ENCODE measurements at places on chromosomes 16 and 17. TPM values are rescaled to one million over a fixed set of nuclear protein-coding genes. Genes with fewer than 3 reads are reported as not detected.
A peak's percentile ranks its signal among the peaks of the same experiment; 100 is the strongest.

GRCh38 chr16:19323596-19323995 is 38.1 kb downstream of the CLEC19A start:
- no peaks in the 10 kb centered on the region for H3K36me3 ChIP-seq
- H3K4me1 ChIP-seq: peaks cover 7% of the 10 kb centered on the region
- DNase-seq: no peak
- H3K27me3 ChIP-seq: no peaks in the 10 kb centered on the region
- H3K4me3 ChIP-seq: no peak overlapping the region
- no peak overlapping the region for H3K27ac ChIP-seq

DNA sequence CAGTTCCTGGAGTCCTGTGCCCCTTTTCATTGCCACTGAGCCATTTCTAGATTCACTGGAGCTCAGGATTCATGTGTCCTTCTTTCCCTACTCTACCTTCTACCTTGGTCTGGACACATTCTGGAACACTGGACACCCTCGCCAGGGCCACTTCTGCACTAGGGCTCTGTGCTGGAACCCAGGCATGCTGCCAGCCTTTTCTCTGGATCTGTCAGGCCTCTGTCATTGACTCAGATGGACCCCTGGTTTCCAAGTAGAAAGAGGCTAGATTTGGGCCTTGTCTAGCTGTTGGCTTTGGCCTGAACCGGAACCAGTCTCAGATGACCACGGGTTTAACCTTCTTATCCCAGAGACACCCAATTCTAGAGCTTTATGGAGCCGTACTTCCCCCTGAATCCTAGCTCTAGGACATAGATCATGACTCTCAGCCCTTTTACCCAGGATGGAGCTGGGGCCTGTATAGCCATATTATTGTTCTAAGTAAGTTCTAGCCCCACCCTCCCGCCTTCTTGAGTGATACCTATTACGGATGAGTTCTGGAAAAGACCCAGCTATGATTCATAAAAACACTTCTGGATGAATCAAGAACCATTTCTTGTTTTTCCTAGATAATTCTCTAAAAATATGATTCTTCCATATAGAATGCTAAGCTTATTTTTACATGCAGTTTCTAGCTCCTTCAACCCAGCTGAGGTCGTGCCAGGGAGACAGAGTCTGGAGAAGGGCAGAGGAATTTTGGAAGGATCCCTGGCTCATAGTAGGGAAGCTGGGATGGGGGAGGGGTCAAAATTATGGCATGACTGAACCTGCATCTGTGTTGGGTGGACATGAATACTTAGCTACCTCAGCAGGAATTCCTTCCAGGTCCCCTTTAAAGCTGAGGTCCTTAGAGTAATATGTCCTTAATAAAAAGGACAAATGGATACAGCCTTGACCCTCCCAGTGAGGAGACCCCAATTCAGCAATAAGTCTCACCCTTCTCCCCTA is 1.1 kb upstream of the CHRNB1 start:
- H3K27ac ChIP-seq: no peak overlapping the region
- DNase-seq: no peak
- H3K27me3 ChIP-seq: peaks cover 39% of the 10 kb centered on the region
- H3K36me3 ChIP-seq: peaks cover 9% of the 10 kb centered on the region
- H3K4me1 ChIP-seq: peaks cover 46% of the 10 kb centered on the region

DNA sequence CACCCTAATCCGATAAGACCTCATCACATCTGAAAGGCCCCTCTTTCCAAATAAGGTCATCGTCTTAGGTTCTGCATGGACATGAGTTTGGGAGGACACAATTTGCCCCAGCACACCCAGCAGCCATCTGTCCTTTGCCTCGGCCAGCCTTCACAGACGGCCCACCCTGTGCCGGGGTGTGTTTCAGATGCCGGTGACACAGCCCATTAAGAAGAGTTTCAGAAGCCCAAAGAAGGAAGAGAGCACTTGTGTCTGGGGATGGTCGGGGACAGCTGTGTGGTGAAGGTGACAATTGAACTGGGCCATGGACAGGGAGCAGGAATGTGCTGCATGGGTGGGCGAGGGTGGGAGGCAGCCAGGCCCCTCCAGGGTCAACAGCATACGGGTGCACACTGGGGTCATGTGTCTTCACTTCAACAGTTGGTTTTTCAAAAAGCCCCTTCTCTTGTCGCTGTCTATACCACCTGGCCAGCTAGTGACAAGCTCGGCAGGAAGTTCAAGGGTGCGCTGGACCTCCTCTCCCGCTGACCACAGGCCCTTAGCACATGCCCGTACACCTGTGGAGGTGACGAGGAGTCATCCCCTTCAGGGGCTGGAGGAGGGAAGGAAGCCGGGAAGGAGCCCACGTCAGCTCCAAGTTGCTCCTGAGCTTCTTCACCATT is 183.1 kb downstream of the C16orf95 start:
- H3K27me3 ChIP-seq: peaks cover 2% of the 10 kb centered on the region
- H3K4me3 ChIP-seq: no peak overlapping the region
- peak overlapping the region; percentile 36 for H3K27ac ChIP-seq
- no peak for DNase-seq
- H3K4me1 ChIP-seq: peaks cover 22% of the 10 kb centered on the region

DNA sequence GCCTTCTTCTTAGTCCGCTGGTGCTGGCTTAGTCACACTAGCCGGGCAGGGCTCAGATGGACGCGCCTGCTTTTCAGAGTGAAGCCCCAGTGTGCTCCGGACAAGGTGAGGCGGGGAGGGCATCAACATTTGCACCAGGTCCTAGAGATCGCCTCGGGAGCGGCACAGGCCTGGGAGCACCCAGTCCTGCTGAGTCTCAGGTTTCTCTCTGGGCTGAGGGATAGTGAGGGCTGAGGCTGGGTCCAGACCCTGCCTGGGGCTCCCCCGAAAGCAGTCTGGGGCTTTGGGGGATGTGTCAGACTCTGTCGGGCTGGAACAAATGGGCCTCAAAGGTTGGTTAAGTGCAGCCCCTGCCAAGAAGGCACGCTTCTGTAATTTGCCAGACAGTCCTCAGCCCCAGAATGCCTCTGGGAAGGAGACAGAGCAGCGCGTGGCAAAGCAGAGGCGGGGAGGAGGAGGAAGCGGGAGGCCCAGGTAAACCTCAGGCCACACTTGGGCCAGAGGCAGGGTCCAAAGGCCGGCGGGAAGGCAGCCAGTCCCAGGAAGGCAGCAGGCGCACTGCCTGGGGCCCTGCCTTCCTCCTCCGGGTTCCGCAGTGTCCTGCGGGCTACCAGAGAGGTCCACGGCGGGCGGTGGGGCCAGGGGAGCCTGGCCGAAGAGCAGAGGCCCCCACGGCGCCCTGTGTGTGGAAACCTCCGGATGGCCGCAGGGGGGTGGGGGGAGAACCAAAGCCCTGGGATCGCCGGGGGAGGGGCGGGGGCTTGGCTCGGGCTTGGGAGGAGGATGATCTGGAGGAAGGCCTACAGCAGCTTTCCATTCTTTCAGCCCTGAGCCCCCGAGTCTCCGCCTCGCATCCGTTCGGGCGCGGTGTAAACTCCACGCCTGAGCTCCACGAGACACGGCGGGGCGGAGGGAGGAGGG is 39.5 kb upstream of the ATP2A3 start:
- H3K27me3 ChIP-seq: no peaks in the 10 kb centered on the region
- DNase-seq: no peak
- H3K27ac ChIP-seq: no peak overlapping the region
- peaks cover 19% of the 10 kb centered on the region for H3K4me1 ChIP-seq
- H3K4me3 ChIP-seq: no peak overlapping the region

DNA sequence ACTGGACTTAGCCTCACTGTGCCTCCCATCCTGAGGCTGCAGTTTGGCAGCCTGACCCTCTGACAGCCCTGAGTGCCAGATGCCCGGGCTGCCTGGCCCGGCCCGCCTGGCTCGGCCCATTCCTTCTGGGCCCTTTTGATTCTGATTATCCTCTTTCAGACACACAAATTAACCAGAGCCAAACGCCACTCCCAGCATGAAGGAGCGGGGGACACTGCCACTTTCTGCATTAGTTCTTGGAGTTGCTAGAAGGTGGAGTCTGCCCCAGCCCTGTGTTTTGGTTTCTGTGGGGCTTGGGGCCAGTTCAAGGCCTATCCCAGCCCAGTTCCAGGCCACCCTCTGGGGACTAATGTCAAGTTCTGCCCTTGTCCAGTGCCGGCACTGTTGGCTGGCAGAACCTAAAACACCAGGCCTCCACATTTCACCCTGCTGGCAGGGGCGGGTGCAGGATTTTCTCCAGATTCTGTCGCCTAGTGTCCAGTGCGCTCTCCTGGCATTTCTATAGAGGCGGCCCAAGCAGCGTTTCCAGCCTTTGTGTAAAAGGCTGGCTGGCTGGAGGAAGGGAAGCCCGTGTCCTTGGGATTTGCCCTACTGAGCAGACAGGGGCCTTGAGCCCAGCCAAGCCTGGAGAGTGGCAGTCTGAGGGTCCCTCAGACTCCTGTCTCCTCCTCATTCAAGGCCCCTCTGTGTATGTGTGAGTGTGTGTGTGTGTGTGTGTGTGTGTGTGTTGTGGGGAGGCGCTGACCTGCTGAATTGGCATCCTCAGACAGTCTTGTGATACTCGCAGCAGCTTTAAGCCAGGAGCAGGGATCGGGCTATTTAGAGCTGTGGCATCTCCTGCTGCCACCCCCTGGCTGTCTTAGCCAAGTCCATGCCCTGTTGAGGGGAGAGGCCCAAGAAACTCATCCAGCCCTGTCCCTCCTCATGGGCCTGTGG is 21.4 kb downstream of the PLCD3 start:
- no peak for DNase-seq
- H3K4me1 ChIP-seq: peaks cover 57% of the 10 kb centered on the region
- peak overlapping the region; percentile 73 for H3K27ac ChIP-seq

- H3K4me3 ChIP-seq: no peak overlapping the region
- H3K27ac ChIP-seq: no peak overlapping the region
- no peak for DNase-seq
- H3K4me1 ChIP-seq: no peaks in the 10 kb centered on the region
- H3K27me3 ChIP-seq: no peaks in the 10 kb centered on the region
- H3K36me3 ChIP-seq: peaks cover 10% of the 10 kb centered on the region
Observed at GRCh38 chr17:2452216-2452750, 51.4 kb upstream of the MNT start.

DNA sequence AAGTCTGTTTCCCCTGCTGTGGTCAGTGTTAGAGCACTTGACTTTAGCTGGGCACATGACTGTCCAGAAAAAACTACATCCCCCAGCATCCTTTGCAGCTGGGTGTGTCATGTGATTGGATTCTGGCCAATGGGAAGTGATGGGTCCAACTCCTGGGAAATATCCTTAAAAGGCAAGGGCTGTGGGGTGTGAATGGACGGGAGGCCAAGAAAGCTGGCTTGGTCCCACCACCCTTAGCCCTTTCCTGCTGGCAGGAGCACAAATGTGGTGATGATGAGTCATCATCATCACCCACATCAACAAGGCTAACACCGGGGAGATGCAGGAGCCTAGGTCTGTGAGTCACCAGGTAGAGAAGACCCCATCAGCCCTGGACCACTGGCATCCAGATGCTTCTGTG is 341.7 kb downstream of the C16orf95 start:
- DNase-seq: no peak
- no peaks in the 10 kb centered on the region for H3K36me3 ChIP-seq
- H3K4me1 ChIP-seq: peaks cover 10% of the 10 kb centered on the region

GRCh38 chr17:7466318-7466638 is 13.2 kb downstream of the ZBTB4 start:
- H3K27ac ChIP-seq: no peak overlapping the region
- no peaks in the 10 kb centered on the region for H3K27me3 ChIP-seq
- no peak overlapping the region for H3K4me3 ChIP-seq
- no peak for DNase-seq
- H3K36me3 ChIP-seq: peaks cover 65% of the 10 kb centered on the region

DNA sequence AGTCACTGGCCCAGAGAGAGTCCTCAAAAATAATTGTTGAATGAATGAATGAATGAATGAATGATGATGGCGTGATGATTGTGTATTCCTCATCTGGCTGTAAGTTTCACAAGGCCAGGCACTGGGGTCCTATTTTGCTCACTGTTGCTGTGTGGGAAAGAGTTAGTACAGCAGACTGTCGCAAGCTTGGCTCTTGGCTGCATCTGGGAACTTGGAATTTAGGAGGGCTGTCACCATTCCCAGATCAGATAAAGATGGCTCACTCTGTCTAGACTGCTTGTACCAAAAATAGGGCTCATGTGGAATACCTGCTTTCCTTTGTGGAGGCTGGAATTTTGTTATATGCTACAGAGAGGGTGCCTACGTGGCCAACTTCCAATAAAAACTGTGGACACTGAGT is 530.6 kb downstream of the WWOX start:
- DNase-seq: no peak
- H3K27ac ChIP-seq: no peak overlapping the region
- no peak overlapping the region for H3K4me3 ChIP-seq
- no peaks in the 10 kb centered on the region for H3K36me3 ChIP-seq
- H3K4me1 ChIP-seq: no peaks in the 10 kb centered on the region

DNA sequence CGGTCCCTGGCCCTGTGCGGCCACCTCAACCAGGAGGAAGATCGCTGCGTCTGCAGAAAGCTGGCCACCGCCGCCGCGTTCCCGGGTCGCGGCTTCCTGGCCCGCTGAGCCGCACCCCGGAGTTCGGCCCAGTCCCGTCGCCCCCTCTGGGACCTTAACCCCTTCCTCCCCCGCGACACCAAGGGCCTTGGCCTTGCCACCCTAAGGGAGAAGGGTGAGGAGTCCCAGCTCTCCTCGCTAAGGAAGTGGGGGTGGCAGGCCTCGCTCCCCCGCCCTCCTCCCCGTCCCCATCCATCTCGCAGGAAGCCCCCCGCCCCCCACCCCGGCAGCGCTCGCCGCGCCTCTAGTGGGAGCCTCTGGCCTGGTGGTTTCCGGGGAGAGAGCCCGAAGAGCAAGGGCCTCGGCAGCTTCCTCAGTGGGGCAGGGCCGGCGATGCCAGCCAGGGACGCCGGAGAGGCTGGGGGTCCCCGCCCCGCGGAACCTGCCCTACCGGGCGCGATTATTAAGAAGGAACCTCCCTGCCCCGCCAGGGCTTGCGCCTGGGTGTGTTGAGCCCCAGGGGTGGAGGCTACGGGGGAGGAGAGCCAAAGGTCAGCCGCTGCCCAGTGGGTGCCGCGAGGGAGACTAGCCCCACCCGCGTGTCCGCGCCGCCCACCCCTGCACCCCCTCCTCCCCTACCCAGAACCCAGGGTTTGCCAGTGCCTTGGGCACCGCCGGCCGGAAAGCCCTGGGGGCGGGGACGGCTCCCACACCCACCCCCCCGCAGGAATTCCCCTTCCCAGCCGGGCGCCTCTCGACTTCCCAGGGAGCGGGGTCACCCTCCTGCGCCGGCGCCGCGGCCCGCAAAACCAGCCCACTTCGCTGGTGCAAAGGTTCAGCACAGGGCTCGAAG is 6.8 kb downstream of the CBX4 start:
- peak overlapping the region; percentile 21 for H3K4me3 ChIP-seq
- DNase-seq: no peak
- H3K27ac ChIP-seq: peak overlapping the region; percentile 52
- H3K36me3 ChIP-seq: peaks cover 52% of the 10 kb centered on the region

DNA sequence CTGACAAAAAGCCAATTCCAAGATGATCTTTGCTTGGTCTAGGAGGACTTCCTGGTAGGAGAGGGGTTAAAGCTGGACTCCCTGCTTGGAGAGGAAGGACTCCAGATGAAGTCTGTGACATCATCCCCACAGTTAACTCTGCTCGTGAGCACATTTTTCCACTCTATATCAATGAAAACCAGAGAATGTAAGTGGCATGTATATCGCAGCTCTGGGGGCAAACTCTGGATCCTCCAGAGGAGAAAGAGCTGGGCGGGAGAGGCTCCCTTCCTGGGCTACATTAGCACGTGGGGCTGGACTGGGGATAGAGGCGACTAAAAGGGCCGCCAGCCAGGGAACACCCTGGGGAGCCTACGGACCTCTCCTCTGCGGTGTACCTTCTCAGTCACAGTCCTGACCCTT is 34.1 kb downstream of the HIC1 start:
- no peak for DNase-seq
- peaks cover 70% of the 10 kb centered on the region for H3K4me1 ChIP-seq
- peak overlapping the region; percentile 94 for H3K27ac ChIP-seq
- H3K27me3 ChIP-seq: no peaks in the 10 kb centered on the region
- H3K4me3 ChIP-seq: peak overlapping the region; percentile 26

Gene KCNJ16
- total RNA-seq: 26.8 TPM

Data from spinal cord (tissue), 10 donors.